Type B pancreatic cell (in vitro differentiated cells): ENCODE measurements at places on chromosomes 5 and 9. TPM values are rescaled to one million over a fixed set of nuclear protein-coding genes. Genes with fewer than 3 reads are reported as not detected.

DNA sequence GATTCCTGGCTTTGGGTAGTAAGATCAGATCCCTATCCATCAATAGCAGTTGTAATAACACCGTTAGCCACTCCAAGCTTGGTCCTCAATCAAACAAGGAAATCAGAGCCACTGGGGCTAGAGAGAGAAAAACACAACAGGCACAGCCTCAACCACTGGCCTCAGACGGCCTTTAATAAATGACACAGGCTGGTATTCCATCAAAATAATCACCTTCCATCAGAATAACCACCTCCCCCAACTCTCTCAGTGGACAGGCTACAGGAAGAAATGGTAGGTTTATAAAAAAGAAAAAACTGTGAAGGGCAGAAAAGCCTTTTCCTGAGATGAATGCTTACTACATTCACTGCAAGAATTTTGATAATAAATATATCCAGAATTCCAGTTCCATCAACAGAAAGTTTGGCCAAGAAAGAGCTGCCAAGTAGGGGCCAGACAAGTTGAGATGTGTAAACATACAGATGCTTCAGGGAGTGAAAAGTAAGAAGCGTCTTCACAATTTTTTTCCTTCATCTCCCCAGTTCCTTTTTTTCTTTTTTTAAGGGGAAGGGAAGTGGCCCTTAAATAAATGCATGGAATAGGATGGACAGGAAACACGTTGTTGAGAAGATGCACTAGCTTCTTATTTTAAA lies 5.5 kb downstream of the FOXD1 start:
- no peak overlapping the region for H3K27ac ChIP-seq
- peak overlapping the region; percentile 51 for H3K4me3 ChIP-seq
- DNase-seq = no peak

The WDR38 gene
- 0.75 TPM in 1 of 2 replicates, not detected in the other for total RNA-seq

The NR4A3 gene
- 2.0 and 3.4 TPM in 2 replicates for total RNA-seq

- no peak overlapping the region for H3K27ac ChIP-seq
- no peaks in the 10 kb centered on the region for H3K27me3 ChIP-seq
- H3K36me3 ChIP-seq = peaks cover 3% of the 10 kb centered on the region
- peaks cover 4% of the 10 kb centered on the region for H3K4me1 ChIP-seq
Measured at GRCh38 chr9:114249424-114250234, 73.3 kb upstream of the ORM1 start.

The MYMK gene
- total RNA-seq = not detected in 2 replicates

- DNase-seq = no peak
- peak overlapping the region; percentile 89 for H3K27ac ChIP-seq
- no peaks in the 10 kb centered on the region for H3K27me3 ChIP-seq
- peaks cover 17% of the 10 kb centered on the region for H3K36me3 ChIP-seq
- peaks cover 32% of the 10 kb centered on the region for H3K4me1 ChIP-seq
- peak overlapping the region; percentile 91 for H3K4me3 ChIP-seq
Measured at GRCh38 chr5:138339091-138339456, 1.0 kb downstream of the FAM53C start.

DNA sequence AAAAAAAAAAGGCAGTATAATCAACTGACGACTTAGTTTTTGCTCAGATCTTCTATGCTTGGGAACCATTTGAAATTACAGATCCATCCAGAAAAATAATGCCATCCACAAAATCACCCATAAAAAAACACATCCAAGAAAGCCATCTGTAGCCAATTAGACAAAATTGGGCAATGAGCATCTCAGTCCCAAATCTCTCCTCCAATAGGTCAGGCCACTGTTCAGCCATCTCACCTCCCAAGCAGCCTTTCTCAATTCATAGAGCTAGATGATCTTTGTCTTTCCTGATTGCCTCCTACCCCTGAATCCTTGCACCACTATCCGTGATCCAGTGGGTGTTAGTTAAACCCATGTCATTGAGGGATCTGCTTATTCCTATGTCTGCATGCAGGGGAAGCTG lies 139.6 kb downstream of the SCAMP1 start:
- H3K4me1 ChIP-seq = peaks cover 80% of the 10 kb centered on the region
- H3K4me3 ChIP-seq = no peak overlapping the region
- H3K36me3 ChIP-seq = peaks cover 23% of the 10 kb centered on the region
- no peak overlapping the region for H3K27ac ChIP-seq

The ZNF879 gene
- total RNA-seq = 4.8 and 7.2 TPM in 2 replicates

The ADAMTSL1 gene
- total RNA-seq = 6.0 and 28.6 TPM in 2 replicates

DNA sequence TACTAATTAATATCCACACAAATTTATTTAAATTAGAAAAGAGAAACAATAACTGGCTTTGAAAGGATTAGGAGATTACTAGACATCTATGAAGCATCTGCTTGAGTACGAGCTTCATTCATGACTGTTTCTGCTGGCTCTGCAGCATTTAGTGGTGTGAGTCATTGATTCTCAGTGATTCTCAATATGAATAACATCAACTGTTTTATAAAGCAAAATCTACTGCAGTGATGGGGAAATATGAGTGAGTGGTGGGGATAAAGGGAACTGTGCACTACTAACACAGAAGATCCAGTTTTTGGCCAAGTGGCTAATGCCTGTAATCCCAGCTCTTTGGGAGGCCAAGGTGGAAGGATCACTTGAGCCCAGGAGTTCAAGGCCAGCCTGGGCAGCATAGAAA lies 8.4 kb downstream of the FNBP1 start:
- no peaks in the 10 kb centered on the region for H3K27me3 ChIP-seq
- H3K4me1 ChIP-seq = peaks cover 14% of the 10 kb centered on the region
- no peak for DNase-seq
- H3K27ac ChIP-seq = no peak overlapping the region

- no peaks in the 10 kb centered on the region for H3K36me3 ChIP-seq
- H3K27me3 ChIP-seq = no peaks in the 10 kb centered on the region
- no peak overlapping the region for H3K4me3 ChIP-seq
- peaks cover 7% of the 10 kb centered on the region for H3K4me1 ChIP-seq
Measured at GRCh38 chr9:134389642-134390041, 63.4 kb downstream of the RXRA start.
